GOT3 (cell line): ENCODE measurements at places on chromosomes 3 and 15.

GRCh38 chr3:54931182-54931581, 3.3 kb upstream of the LRTM1 start:
- DNase-seq = no peak

DNA sequence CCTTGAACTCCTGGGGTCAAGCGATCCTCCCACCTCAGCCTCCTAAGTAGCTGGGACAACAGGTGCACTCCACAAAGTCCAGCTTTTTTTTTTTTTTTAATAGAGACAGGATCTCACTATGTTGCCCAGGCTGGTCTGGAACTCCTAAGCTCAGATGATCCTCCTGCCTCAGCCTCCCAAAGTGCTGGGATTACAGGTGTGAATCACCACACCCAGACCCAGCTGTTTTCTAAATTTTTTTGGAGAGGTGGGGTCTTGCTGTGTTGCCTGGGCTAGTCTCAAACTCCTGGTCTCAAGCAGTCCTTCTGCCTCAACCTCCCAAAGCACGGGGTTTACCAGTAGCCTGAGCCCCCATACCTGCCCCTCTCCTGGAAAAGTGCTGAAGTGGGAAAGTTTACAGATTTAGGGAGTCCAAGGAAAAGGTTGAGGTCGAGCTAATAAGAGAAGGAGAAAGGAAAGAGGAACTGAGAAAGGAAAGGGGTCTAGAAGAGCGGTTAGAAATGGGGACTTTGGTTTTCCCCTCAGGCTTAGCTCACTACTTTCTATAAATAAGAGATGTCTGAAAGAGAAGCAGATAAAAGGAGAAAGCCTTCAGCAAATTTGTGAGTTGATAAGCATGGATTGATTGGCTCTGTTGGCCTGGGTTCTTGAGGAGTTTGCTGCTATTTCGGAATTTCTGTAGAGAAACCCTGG, 23.6 kb downstream of the UBE2E1 start:
- DNase-seq = no peak

DNA sequence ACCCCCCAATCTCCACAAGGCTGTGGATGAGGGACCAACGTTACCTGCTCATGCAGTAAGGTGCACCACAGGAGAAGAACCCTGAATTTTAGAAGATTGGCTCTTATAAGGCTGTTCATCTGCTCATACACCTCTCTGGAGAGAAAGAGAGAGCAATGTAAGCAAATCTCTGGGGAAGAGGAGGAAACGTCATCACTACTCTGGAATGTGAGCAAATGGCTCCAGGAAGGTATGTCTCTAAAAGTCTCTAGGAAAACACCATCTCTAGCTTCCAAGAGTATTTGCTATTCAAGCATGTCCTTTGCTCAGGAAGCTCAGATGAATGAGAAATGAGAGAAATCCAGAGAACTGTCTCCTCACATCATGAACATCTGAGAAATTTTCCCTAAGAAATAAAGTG, 235.4 kb downstream of the TBL1XR1 start:
- DNase-seq = no peak

- no peak for DNase-seq
Measured at GRCh38 chr3:108404368-108404767, 106.0 kb downstream of the MYH15 start.

- no peak for DNase-seq
Measured at GRCh38 chr3:168327856-168328255, 232.1 kb upstream of the GOLIM4 start.

DNA sequence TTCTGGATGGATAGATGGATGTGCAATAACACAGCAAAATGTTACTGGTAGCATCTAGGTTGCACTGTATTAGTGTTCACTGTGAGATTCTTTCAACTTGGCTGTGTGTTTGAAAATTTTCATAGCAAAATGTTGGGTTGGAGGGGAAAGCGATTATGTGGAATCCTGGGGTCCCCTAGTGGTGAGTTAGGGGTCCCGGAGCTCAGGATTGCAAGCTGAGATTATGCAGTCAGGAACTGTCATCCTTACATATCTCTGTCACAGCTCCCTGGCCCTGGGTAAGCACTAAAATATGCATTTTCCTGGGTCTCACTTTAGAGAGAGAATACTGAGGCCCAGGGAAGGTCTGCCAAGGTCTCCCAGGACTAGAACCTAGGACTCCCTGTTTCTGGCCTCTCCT, 77.2 kb downstream of the CEMIP start:
- DNase-seq = no peak

DNA sequence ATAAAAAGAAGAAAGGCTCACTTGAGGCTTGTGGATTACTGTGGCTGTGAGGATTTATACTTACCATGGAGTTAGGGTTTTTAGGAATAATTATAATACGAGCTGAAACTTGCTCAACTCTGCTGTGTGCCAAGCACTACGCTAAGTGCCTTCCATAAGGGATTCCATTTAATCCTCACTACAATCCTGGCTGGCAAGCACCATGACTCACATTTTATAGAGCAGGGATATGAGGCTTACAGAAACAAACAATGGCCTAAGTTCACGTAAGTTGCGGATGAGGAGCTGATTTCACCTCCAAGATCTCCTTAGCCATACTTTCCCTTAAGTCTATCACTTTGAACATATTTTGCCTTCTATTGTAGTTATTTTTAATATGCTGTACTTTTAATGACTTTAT, 43.9 kb upstream of the ARL8B start:
- no peak for DNase-seq

- no peak for DNase-seq
Measured at GRCh38 chr3:194777729-194778128, 92.0 kb downstream of the FAM43A start.

- no peak for DNase-seq
Measured at GRCh38 chr3:38543586-38543985, 47.4 kb downstream of the EXOG start.

DNA sequence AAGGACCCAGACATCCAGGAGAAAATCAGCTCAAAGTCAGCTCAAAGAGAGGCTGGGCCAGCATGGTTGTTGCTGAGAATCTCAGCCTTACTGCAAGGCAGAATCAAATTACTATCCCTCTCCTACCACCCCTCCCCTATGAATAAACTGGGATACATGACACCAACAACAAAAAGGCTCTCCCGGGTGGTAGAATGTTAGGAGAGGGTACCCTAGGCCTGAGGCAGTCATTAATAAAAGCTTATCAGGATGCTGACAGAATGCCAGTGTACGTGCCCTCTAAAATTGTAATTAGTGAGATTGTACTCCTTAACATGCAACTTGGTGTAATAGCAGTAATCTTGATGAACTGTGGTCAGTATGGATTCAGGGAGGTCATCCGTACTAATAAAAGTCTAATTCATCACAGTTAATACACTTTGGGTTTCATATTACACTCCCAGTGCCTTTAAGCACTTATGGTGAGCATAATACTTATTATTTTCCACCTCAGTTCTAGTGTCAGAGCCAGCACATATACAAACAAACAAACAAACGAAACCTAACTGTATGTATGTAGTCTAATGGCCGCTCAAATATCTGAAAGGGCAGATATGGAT, 76.5 kb downstream of the B3GALNT1 start:
- DNase-seq = no peak

GRCh38 chr3:45168451-45168850, 22.3 kb upstream of the CDCP1 start:
- no peak for DNase-seq

DNA sequence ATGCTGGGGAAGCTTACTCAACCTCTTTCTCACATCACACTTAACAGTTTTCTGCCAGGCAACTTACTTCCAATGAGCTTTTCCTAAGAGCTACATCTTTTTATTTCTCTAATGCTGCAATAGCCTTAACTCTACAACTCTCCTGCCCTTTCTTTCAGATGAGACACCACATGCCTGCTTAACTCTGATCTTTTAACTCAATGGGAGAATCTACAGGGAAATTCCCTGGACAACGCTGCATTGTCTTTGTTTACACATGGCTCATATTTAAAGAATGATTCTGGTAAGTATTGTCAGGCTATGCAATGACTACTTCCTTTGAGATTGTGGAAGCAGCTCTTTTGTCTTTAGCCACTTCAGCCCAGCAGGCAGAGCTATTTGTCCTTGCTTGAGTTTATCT, 353.1 kb upstream of the BCHE start:
- DNase-seq = no peak

GRCh38 chr3:11499144-11499543, 144.6 kb downstream of the VGLL4 start:
- no peak for DNase-seq

- no peak for DNase-seq
Measured at GRCh38 chr15:91345736-91346135, 245.7 kb downstream of the SV2B start.

- no peak for DNase-seq
Measured at GRCh38 chr15:56272454-56272853, 28.8 kb upstream of the RFX7 start.

DNA sequence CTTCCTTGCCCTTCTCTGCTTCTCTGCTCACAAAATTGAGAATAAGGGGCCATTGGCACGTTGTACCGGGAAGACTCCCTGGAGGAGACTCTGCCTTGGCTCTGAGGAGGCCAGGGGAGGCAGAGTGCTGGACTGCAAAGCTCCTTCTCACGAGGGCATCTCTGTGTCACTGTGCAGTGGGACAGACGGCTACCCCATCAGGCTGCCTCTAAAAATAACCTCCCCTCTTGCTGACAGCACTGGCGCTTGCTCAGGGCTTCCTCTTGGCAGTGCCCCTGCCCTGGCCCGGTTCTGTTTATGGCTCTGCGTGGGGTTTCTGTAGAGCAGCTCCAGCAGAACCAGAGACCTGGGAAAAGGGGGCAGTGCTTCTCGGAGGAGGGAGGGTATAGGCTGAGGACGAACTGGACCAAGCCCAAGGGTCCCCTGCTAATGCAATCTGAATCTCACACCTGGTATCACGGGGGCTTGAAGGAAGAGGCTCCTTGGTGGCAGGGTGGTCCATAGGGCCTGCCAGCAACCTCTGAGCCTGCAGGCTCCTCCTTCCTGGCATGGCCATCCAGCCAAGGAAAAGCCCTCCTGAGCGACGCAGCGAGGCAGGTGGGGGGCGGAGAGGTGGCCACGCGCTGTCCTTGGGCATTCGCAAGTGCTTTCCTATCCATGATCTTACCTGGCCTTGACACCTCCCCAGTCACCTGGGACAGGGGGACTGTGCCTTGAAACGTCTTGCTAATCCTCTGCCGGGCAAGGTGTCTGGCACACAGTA, 63.3 kb upstream of the TLE3 start:
- no peak for DNase-seq

- DNase-seq = no peak
Measured at GRCh38 chr3:98806521-98806920, 43.4 kb downstream of the ST3GAL6 start.

DNA sequence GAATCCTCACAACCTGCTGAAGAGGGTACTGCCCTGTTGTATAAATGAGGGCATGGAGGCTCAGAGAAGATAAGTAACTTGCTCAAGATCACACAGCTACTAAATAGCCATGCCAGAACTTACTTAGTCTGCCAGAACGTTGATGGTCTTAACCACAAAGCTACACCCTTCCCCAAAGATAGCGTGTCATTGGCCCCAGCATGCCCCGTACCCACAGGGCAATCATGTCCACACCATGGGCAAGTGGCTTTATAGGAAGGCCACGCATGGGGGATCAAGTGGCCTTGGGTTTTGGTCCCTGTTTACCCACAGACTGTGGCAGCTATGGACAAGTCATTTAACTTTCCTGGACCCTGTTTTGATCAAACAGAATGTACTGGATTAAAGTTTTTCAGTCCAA, 15.9 kb upstream of the ARHGEF3 start:
- no peak for DNase-seq

- no peak for DNase-seq
Measured at GRCh38 chr3:32613183-32613582, 42.5 kb upstream of the DYNC1LI1 start.

- DNase-seq = no peak
Measured at GRCh38 chr15:98324341-98324970, 323.9 kb upstream of the IGF1R start.

GRCh38 chr3:73007992-73008712, 11.5 kb downstream of the PPP4R2 start:
- DNase-seq = no peak

DNA sequence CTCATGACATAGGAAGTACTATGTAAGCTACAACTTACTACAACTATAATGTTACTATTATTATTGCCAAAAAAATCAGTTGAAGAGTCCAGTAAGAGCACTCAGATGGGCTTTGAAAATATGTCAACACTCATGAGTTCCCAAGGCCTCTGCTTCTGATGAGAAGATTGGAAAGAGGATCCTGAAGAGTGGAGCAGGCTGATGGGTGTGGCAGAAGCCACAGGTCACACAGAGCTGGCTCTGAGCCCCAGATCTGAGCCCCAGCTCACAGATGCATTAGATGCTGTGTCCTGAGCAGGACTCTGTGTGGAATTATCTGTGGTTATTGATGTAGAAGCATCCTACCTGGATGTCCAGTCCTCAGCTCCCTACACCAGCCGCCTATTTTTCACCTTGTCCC, 65.6 kb downstream of the SPSB4 start:
- DNase-seq = no peak

GRCh38 chr3:188043891-188044290, 110.1 kb upstream of the LPP start:
- DNase-seq = no peak

DNA sequence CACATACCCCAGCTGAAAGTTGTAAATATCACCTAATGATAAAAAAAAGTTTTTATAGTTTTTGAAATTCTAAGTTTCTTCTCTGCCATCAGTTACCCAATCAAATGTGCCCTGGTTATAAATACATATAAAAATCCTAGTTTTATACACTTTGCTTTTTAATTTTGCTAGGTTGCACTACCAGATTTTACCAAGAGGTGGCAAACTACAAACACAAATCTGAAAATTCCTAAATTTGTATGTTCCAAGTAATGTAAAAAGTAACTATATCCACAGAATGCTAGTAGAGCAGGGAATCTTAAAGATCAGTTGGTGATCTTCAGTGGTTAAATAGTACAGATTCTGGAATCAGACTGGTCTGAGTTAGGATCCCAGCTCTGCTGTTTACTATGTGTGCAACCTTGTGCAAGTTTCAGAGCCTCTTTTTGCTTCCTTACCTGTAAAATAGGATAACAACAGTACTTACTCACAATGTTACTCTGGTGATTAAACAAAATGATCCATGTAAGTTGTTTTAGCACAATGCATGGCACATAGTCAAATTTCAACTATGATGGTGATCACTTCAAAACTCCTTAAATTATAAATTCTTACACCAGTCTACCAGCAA, 11.0 kb downstream of the TRPM7 start:
- no peak for DNase-seq

- DNase-seq = no peak
Measured at GRCh38 chr3:4984511-4984864, 5.3 kb downstream of the BHLHE40 start.

DNA sequence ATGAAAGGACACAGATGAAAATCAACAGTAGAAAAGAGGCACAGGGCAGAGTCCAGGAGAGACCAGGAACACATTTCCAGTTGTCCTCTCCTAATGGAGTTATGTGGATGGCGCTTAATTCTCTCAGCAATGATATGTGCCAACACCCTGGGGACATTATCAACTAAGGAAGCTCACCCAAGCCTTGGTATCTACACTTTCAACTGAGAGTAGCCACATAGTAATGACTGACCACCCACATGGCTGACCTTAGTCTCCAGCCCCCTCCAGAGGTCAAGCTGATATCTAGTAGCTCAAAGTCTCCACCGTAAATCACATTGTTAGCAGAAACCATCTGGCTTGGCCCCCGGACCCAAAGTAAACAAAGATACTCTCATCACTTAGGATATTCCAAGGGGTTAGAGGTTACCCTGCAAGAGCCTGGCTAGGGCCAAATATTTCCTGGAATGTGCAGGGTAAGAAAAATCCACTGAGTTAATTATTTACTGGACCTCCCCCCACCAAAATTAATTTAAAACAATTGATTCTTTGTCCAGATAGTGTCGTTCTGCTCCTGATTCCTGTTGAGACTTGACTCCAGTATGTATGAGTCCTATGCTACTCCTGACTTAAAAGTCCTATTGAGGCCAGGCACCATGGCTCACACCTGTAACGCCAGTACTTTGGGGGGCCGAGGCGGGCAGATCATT, 24.8 kb downstream of the GABRR3 start:
- DNase-seq = no peak
